ENCODE measurements at places on chromosomes 13 and 19.

DNA sequence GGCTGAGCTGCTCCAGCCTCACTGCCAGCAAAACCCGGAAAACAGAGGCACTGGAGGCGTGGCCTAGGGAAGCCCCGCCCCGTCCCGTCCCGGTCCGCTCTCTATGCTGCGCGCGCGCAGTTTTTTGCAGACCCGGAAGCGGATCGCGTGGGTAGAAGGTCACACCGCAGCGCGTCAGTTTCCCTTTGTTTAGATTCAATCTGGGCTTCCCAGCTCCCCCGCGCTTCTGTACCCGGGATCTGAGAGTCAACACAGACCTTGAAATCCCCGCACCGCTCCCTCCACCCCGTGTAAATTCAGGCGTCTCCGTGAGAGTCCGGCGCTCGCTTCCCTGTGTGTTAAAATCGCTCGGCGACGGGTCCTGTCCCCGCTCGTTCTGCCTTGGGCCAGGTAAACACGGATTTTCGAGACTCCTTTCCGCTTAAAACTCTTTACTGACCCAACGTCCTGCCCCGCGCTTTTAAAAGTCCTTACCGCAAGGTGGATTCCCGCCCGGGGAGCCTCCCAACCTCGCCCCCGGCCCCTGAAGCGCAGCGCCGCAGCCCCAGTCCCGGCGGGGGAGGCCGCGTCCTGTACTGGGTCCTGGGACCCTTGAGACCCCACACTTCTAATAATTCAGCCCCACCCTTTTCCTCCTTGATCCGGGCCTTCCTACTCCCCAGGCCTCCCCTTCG, at the start of gene ZNF610:
TSS of gene ZNF610 (plus strand) at position 127 of the 674 bp plus-strand sequence. CDS start 12,930 bp downstream, outside the sequence.
- DNase-seq = peak; percentile 78

GRCh38 chr19:55406826-55407549, 600 bp downstream of the UBE2S start:
- no peak for DNase-seq

- no peak for DNase-seq
These were observed 215.1 kb upstream of the SPRY2 start for GRCh38 chr13:80555796-80556678.

GRCh38 chr13:77918391-77919245, at the start of gene EDNRB:
Gene EDNRB (minus strand): TSS chr13:77918831. CDS start chr13:77918573, 258 bp downstream.
- peak; percentile 32 for DNase-seq

DNA sequence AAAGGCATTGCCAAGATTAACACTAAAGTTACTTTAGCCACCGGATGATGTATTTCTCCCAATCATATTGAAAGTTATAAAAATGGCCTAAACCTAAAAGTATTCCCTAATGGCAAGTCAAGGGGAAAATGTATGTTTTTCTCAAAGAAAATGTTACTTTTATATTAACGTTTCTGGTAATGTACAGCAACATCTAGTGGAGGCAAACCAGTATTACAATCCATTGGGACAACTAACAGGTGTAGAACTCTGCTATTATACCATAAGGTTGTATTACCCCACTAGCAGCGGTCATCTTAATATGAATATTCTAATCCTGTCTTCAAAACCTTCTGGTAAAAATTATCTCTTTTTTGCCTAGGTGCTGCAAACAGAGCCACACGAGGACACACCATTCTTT, 69.2 kb downstream of the ZNF100 start:
- DNase-seq = no peak

- peak; percentile 94 for DNase-seq
These were observed 1.2 kb upstream of the LENG9 start for GRCh38 chr19:54464630-54465425.

- DNase-seq = no peak
These were observed 713 bp upstream of the UPK1A start for GRCh38 chr19:35665604-35666003.

DNA sequence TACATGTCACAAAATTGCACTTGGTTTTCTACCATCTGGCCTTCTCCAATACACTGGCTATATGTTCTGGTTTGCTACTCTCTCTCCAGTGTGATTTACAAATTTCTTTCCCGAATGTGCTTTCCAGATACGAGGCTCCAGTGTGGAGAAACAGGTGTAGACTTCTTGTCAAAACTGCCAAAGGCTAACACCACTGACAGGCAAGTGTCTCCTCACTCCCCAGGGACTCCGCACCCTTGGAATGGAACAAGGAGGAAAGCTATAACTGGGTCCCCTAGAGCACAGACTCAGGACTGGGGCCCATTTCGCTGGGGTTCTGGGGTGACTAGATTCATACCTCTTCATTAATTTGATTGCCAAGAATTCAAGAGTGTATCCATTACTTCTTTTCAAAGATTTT, 161.8 kb downstream of the FOXO1 start:
- DNase-seq = no peak

DNA sequence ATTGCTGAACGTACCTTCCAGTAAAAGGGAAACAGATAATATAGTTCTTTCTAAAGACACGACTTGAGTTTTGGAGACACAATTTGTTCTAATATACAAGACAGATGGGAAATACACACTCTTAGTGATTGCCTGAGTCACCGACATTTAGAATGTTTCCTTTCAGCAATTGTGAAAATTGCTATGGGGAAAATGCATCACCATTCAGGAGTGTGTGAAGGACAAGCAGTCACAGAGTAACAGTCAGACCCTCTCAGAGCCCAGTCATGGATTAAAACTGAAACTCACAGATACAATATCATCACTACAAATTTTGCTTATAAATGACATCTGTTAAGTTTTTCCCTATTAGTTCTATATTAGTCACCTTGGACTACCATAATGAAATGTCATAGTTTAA, 286.1 kb downstream of the SPRY2 start:
- no peak for DNase-seq

DNA sequence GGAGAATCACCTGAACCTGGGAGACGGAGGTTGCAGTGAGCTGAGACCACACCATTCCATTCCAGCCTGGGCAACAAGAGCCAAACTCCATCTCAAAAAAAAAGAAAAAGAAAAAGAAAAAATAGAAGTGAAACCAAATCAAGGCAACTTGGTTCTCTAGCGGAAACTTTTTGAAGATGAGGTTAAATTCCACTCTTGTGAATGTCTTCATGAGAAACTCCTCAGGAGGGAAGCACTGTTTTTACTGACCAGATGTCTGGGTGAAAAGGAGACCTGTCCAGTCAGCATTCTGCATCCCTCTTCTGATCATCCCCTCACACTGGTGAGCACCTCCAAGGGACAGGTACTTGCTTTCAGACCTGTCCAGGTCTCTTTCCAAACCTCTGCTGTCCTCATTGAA, 15.8 kb downstream of the BRD4 start:
- no peak for DNase-seq

- DNase-seq = no peak
These were observed 7.5 kb upstream of the ILF3 start for GRCh38 chr19:10646456-10647159.

DNA sequence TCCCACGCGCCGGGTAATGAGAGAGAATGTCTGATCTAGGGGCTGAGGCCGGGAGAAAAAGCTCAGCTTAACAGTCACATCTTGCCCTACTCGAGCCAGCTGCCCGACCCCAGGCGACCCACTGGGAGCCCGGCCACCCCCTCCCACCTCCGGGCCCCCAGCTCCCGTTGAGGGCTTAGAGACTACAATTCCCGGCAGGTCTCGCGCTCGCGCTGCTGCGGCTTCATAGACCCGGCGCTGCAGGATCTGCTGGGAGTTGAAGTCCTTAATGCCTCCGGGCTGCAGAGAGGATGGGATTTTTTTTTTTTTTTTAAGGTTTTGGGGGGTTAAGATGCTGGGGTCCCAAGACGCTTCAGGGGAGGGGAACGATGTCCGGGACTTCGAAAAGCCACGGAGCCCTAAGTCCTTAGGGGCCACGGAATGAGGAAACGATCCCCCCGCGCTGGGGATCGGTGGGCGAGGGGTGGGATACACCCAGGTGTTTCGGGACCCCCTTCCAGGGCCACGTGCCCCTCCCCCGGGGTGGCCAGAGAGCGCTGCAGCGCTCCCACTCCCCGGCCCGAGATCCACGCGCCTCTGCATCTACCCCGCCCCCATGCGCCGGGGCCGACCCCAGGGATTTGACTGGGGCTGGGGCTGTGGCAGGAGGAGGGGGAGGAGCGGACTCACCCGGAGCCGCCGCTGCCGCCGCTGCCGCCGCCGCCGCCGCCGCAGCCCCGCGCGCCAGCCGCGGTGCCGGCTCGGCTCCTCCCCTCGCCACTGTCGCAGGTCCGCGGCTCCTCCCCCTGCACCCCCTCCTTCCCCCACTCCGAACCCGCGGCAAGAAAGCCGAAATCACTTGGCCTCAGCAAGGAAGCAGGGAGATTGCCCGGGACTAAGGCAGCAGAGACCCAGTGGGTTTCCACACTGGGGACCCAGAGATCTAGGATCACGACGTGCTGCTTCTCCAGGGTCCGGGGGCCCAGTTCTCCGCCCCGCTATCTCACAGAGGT, at the start of gene SYT3:
TSS of gene SYT3 (minus strand) at position 761 of the 992 bp plus-strand sequence. CDS start 2,470 bp downstream, outside the sequence.
- DNase-seq = no peak

GRCh38 chr19:55598034-55598433, 1.3 kb downstream of the FIZ1 start:
- no peak for DNase-seq

DNA sequence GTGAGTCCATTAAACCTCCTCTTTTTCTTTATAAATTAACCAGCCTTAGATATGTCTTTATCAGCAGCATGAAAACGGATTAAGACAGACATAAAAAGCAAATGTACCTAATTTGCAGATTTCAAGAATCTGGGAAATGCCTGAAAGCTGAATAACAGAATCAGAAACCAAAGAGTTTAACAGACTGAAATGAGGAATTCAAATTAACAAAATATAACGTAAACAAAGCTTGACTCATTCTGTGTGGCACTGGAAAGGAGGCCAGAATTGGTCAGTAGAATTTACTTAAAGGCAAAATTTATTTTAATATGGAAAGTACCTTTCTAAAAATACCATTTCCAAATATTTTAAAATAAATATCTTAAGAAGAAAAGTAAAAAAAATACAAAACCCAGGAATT, 540.6 kb upstream of the HTR2A start:
- DNase-seq = no peak

GRCh38 chr13:113119822-113120189, 2.8 kb upstream of the F10 start:
- DNase-seq = no peak

All from Caki2 (cell line).